Cardiac muscle cell (in vitro differentiated cells and primary cell): ENCODE measurements at places on chromosomes 2 and 18. TPM values are rescaled to one million over a fixed set of nuclear protein-coding genes. Genes with fewer than 3 reads are reported as not detected.

- no peaks in the 10 kb centered on the region for H3K36me3 ChIP-seq
- DNase-seq, result peak; percentile 73
- H3K4me1 ChIP-seq, result no peaks in the 10 kb centered on the region
- H3K27ac ChIP-seq, result no peak overlapping the region
These were observed 39.2 kb downstream of the ABCG8 start for GRCh38 chr2:43877782-43878464.

GRCh38 chr18:55214969-55215368 is 255.7 kb upstream of the CCDC68 start:
- H3K27ac ChIP-seq, result no peak overlapping the region
- no peak for DNase-seq
- no peak overlapping the region for H3K4me3 ChIP-seq
- H3K36me3 ChIP-seq, result no peaks in the 10 kb centered on the region

DNA sequence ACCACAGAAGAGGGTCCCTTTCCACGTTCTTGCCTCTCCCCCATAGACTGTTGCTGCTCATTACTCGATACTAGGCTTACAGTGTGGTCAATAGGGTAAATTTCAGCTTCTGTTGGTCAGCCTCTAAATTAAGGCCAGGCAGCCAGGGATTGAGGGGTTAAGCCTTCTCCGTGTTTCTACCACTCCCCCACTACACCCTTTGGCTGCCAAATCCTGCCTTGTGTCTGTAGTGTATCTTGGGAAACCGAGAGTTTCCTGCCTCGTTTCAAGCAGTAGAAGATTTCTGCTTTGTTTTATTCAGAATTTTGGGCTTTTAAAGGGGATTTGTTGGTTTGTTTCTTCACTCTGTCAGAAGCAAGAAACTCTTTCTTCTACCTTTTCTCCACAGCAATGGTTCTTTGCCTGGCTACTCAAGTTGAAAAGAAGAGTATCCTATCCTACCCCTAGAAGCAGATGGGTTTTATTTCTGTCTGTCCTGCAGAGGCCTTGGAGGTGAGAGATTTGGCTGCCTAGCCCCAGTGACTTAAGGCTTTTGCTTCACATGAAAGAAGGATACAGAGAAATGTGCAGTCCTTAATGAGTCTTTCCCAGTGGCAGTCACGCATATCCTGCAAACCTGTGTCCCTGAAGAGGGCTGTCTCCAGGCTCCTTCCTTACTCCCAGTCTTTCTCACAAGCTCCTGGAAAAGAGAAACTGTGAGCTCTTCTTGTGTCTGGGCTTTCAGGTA is 261.5 kb upstream of the TANK start:
- H3K27me3 ChIP-seq, result no peaks in the 10 kb centered on the region
- no peak for DNase-seq
- H3K4me1 ChIP-seq, result peaks cover 5% of the 10 kb centered on the region
- no peaks in the 10 kb centered on the region for H3K36me3 ChIP-seq

GRCh38 chr2:134865067-134865787 is 26.8 kb downstream of the ACMSD start:
- H3K27me3 ChIP-seq, result no peaks in the 10 kb centered on the region
- no peak for DNase-seq
- no peak overlapping the region for H3K4me3 ChIP-seq
- no peaks in the 10 kb centered on the region for H3K36me3 ChIP-seq

DNA sequence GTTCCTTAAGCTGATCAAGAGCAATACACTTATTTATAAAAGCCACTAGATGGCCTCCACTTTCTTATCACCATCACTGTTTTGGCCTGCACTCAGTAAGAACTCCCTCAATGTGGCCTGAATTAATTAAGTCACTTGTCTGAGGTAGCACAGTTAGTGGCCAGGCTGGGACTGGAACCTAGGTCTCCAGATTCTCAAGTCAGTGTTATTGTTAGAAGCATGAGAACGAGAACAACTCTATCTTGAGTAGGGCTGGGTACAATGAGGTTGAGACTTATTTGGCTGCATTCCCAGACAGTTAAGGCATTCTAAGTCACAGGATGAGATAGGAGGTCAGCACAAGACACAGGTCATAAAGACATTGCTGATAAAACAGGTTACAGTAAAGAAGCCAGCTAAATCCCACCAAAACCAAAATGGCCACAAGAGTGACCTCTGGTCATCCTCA is 115.8 kb downstream of the SS18 start:
- no peaks in the 10 kb centered on the region for H3K27me3 ChIP-seq
- no peak overlapping the region for H3K27ac ChIP-seq
- no peak overlapping the region for H3K4me3 ChIP-seq
- no peaks in the 10 kb centered on the region for H3K36me3 ChIP-seq
- no peak for DNase-seq
- H3K4me1 ChIP-seq, result no peaks in the 10 kb centered on the region

DNA sequence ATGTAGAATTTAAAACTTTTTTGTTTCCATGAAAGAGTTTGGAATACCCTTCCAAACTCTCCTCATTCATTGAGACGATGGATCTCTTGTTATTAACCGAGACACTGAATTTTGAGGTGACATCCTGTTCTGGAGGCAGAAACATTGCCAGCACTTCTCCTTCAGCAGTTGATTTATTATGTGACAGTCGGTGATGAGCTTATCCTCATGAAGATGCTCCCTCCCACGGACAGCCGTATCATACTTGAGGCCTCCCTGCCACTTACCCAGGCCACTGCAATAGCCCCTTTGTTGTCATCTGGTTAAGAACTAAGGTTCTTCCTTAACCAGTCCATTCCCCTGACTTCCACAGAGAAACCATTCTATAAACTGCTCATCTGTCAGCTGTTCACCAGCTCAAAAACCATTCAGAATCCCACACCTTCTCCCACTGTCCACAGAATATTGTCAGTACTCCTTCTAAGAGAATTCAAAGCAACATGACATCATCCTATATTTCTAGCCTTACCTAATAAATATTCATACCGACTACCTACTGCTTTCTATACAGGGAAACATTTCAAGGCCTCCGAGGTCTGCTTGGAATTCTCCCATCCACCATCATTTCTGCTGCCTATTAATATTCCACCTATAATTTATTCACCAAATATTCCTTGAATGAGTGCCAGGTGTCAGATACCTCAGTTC is 139.0 kb upstream of the TRIB2 start:
- no peaks in the 10 kb centered on the region for H3K27me3 ChIP-seq
- DNase-seq, result no peak
- no peak overlapping the region for H3K27ac ChIP-seq
- no peak overlapping the region for H3K4me3 ChIP-seq

GRCh38 chr2:237979331-237979730 is 12.5 kb downstream of the UBE2F start:
- no peak overlapping the region for H3K4me3 ChIP-seq
- no peak overlapping the region for H3K27ac ChIP-seq
- peaks cover 3% of the 10 kb centered on the region for H3K4me1 ChIP-seq
- DNase-seq, result no peak

The C2orf80 gene
- total RNA-seq, result not detected in 2 replicates

The MYL12B gene
- total RNA-seq, result 74.8 and 137 TPM in 2 replicates

The POTEC gene
- total RNA-seq, result not detected in 2 replicates
